ENCODE measurements at places on chromosomes 1 and 21.

- DNase-seq: no peak
These were observed 26.4 kb downstream of the USP48 start for GRCh38 chr1:21756393-21757089.

DNA sequence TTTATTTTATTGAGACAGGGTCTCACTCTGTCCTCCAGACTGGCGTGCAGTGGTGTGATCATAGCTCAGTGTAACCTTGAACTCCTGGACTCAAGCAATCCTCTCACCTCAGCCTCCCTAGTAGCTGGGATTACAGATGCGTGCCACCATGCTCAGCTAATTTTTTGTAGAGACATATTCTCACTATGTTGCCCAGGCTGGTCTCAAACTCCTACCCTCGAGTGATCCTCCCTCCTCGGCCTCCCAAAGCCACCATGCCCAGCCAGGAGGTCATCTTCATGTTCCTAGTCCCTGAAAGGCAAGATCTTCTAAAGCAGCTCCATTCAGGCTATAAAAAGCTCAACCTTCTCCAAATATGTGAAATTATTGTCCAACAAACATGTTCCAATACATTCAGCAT is 53.9 kb downstream of the TOR1AIP2 start:
- no peak for DNase-seq

DNA sequence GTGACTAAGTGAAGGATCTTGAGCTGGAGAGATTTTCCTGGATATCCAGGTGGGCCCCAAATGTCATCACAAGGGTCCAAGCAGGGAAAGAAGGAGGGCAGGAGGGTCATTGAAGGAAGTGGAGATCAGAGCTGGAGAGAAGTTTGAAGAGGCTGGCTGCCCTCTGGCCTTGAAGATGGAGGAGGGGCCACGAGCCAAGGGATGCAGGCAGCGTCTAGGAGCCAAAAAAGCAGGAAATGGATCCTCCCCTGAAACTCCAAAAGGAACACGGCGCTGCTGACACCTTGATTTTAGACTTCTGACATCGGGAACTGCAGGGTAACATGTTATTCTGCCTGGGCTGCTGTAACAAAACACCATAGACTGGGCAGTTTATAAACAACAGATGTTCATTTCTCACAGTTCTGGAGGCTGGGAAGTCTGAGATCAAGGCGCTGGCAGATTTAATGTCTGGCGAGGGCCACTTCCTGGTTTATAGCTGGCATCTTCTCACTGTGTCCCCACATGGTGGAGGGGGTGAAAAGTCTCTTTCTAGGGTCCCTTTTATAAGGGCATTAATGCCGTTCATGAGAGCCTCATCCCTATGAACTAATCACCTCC is 28.8 kb upstream of the ZBTB21 start:
- DNase-seq: no peak

GRCh38 chr1:150474869-150475268 is 12.3 kb upstream of the TARS2 start:
- no peak for DNase-seq

DNA sequence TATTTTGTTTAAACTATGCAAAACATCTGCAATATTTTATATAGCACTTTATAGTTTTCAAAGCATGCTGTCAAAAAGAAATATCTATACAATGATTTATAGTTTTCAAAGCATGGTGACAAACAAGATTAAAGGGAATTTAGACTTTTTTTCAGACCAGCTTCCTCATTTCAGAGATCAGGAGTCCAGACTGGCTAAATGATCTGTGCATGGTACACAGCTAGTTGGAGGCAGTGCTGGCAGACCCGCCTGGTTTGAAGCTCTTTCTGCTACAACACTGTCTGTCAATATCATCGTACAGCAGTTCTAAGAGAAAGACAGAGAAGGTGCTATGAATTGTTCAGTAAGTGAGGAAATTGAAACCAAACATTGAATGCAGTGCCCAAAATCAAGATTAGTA is 479.0 kb downstream of the PTBP2 start:
- DNase-seq: no peak

GRCh38 chr1:85407746-85408377 is 57.1 kb downstream of the DDAH1 start:
- no peak for DNase-seq

GRCh38 chr1:34144766-34145165 is 20.3 kb downstream of the CSMD2 start:
- DNase-seq: no peak

GRCh38 chr1:4081806-4082711 is 182.0 kb upstream of the C1orf174 start:
- DNase-seq: no peak

GRCh38 chr1:232109391-232109790 is 482.8 kb downstream of the DISC1 start:
- no peak for DNase-seq

DNA sequence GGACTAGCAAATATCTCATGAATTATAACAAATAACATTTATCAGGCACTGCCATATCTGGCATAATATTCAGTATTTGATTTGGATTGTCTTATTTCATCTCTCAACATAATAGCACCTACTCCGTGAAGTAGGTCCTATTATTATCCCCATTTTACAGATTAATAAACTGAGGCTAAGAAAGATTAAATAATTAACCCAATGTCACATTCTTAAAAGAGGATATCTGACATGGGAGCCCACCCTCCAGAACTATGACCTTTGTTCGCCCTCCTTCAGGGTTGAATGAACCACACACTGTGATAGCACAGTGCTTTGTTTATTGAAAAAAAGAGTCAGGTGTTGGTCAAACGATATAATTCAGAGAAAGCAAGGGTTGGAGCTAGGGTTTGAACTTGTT is 19.4 kb upstream of the MAGI3 start:
- DNase-seq: no peak

DNA sequence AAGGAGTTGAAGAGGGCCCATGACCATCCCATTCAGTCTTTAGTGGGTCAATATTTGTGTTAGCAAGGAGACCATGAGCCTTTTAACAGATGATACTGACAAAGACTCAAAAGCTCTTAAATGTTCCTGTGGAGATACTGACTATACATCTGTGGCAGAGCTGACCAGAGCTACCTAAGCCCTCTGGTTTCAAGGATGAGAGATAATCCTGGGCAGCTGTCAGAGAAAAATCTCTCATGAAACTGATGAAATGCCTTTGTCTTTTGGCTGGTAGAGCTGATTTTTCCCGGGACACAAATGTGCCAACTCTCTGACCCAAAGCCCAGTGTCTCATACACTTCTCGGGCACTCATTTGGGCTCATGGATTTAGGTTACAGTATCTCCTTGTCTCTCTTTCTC is 100.9 kb downstream of the XCL2 start:
- no peak for DNase-seq

- DNase-seq: no peak
These were observed 31.4 kb downstream of the OLFM3 start for GRCh38 chr1:101965341-101965740.

DNA sequence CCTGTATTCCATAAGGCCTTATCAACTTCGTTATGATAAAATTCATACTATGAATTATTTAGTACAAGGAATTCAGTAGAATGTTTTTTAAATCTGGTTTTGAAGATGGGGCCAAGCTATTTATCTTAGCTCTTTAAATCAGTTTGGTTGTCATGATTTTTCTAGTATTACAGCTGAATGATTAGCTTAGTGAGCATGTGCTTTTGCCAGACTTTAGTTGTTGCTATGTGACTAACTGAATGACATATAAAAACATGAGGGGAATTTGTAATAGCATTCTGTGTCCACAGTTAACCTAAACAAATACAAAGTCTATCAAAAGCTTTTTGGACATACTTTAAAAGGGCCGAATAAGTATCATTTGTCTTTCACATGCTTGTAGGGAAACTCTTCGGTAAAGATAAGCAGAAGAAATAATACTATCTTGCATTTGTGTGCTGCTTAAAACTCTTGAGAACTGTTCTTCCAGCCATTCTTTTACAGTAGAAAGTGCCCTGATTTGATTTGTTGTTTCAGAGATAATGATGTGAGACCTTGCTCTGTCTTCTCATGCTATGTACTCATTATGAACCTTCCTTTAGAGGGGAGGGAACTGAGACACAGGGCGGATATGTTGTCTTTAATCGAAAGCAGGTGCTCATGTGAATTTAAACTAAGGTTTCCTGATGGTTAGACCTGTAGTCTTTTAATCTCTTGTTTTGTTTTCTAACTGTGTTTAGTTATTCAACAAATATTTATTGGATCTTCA is 18.8 kb downstream of the NEK7 start:
- peak; percentile 23 for DNase-seq

DNA sequence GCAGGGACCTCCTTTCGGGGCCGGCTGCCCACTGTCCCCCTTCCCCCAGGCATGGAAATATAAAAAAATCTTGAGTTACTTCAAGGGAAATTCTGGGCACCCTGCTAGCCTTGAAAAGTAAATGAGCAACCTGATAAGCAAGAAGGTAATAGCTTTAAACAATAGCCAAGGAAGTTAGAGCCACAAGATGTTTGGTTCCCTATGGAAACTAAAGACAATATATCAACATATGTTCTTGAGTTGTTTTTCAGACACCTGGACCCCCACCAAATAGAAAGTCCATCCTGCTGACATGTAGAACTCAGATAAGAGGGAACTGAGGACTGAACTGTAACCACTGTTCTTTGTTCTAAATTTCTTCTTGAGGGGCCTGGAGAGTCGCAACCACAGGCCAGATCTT is 19.3 kb upstream of the SLC35A3 start:
- no peak for DNase-seq
